ENCODE measurements at places on chromosomes 13 and 19.
A peak's percentile ranks its signal among the peaks of the same experiment; 100 is the strongest.

DNA sequence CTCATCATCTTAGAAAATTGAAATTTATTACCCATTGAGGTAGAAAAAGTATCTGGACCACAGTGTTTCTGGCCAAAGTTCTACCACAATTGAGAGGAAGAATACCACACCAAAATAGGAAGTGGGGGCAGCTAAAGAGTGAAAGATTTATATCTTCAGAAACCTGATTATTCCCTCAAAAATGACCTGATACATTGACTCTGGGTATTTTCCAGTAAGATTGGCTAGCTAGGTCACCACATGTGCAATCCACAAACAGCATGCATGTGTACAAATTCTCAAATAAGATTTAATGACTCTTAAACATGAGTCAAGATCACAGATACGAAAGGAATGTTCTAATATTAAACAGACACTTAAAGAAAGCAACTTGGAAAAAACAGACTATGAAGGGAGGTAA lies 1516.2 kb upstream of the PCDH20 start:
- DNase-seq: no peak

GRCh38 chr13:31380715-31381114 lies 180.9 kb downstream of the B3GLCT start:
- DNase-seq: no peak

DNA sequence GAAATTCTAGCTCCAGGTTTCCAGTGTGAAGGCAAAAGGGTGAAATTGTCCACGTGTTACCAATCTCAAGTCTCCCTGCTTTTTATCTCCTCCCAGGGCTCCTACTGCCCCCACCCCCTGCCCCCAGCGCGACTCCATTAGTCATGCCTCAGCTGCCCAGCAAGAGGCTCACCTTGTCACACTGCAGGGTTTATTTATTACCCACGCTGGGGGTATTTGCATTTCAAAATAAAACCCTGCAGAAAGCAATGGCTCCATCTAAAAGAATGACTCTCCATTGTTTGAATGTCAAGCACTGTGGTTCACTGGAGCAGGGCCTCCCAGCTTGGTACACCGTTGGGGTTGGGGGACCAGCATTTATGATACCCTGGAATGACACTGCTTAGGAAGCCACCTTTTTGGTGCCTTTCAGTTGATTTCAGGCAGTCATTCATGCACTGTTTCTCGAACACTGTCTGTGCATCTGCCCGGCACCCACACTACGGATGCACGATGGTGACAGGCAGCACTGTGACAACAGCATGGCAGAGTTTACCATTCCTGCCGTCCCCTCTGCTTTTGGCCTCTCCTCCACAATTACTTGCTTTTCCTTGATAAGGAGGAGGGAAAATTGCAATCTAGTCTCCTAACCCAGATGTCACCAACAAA lies 9.9 kb upstream of the POP4 start:
- no peak for DNase-seq

- peak; percentile 75 for DNase-seq
These were observed 1.1 kb upstream of the FXYD3 start for GRCh38 chr19:35114353-35115176.

GRCh38 chr19:51615991-51616390 lies 14.2 kb downstream of the SIGLEC5 start:
- no peak for DNase-seq

DNA sequence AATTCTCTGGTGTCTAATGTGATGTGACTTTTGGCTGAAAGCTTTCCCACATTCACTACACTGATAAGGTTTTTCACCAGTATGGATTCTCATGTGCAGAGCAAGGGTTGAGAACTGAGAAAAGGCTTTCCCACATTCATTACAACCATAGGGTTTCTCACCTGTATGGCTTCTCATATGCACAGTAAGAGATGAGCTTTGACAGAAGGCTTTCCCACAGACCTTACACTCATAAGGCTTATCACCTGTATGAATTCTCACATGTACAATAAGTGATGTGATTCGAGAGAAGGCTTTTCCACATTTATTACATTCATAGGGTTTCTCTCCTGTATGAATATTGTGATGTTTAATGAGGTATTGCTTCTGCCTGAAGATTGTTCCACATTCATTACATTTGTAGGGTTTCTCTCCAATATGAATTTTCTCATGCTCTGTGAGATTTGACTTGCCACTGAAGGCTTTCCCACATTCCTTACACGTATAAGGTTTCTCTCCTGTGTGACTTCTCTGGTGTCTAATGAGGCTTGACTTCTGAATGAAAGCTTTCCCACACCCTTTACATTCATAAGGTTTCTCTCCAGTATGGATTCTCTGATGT lies 14.0 kb downstream of the ZNF260 start:
- no peak for DNase-seq

- DNase-seq: no peak
These were observed 44.1 kb upstream of the C13orf42 start for GRCh38 chr13:51155161-51155560.

DNA sequence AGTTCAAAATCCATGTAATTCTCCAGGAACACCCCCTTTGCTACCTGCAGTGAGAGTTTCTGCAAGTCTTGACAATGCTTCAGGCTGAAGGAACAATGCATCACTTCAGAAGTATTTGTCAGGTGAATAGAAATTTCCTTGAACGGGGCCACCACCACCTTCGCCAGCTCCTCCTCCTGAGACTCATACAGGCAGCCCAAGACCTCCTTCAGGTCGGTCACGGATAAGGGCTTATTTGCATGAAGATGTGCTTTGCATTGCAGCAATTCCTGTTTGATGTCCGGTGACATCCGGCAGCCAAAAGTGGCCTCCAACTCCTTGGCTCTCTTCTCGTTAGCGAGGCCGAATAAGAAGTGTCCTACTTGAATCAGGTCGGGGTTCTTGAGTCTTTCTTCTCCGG lies 8.4 kb downstream of the NLRP7 start:
- no peak for DNase-seq

- no peak for DNase-seq
These were observed 10.2 kb upstream of the ANKRD10 start for GRCh38 chr13:110925023-110925612.

- DNase-seq: no peak
These were observed 68.1 kb downstream of the GNG7 start for GRCh38 chr19:2634228-2634951.

DNA sequence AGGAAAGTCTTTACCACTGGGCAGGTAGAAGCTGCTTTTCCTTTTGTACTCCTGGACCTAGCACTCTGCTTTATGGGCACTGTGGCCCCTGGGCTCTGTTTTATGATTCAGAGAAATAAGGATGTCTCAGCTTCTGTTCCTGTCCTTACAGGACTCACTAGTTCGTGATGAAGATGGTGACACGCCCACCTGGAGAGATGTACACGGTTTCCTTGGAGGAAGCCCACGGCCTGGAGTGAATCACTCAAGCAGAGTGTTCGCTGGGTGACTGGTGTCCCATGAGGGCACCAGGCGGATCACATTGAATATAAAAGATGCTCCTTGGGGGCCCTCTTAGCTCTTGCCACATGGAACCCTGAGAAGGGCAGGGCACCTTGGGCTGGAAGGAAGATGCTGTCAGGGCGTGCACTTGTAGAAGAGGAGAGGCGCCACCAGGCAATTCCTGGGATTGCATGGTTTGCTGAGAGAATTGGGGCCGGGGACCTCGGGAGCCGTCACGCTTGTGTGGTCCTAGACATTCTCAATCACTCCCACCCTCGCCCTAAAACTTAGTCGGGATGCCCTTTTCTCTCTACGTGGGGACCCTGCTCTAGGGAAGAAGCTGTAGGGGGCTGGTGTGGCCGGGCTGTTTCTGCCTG lies 202.6 kb downstream of the TSHZ3 start:
- DNase-seq: no peak

DNA sequence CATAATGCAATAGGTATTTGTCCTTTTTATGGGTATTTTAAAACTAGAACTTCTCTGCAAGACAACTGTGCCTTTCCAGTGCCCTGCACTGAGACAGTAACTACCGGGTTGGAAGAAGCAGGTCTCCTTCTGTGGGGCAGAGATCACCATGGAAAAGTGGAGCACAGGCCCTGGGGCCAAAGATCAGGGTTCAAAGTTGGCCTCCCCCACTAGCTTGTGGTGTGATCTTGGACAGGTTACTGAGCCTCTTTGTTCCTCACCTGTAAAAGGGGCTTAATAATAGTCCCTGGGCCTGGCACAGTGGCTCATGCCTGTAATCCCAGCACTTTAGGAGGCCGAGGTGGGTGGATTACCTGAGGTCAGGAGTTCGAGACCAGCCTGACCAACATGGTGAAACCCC lies 68.3 kb downstream of the CEBPG start:
- no peak for DNase-seq

All from progenitor cell of endocrine pancreas (in vitro differentiated cells).